Natural killer cell treated with Interleukin-12 subunit alpha and Interleukin-12 subunit beta and Interleukin-15 and Interleukin-18, amount 100 ng/mL, for 72 hours (primary cell): ENCODE measurements at places on chromosomes 2 and 18. TPM values are rescaled to one million over a fixed set of nuclear protein-coding genes. Genes with fewer than 3 reads are reported as not detected.

DNA sequence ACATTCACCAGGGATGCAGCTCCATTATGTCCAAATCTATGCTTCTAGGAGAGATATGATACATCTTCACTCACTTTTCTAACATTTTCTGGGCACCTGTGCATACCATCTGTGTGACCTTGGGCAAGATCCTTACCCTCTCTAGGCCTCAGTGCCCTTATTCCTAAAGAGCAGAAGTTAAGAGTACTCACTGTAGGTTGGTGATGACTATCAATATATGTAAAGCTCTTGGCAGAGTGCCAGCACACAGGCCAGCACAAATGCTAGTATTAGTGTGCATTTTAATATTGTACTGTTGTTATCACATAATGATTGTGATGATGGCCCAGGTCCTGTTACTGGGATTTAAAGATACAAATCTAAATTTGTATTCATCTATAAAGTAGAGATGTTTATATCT is 199.2 kb downstream of the RAD51AP2 start:
- H3K27me3 ChIP-seq, result no peaks in the 10 kb centered on the region
- H3K4me3 ChIP-seq, result no peak overlapping the region
- no peak for DNase-seq
- no peaks in the 10 kb centered on the region for H3K4me1 ChIP-seq
- no peak overlapping the region for H3K27ac ChIP-seq

DNA sequence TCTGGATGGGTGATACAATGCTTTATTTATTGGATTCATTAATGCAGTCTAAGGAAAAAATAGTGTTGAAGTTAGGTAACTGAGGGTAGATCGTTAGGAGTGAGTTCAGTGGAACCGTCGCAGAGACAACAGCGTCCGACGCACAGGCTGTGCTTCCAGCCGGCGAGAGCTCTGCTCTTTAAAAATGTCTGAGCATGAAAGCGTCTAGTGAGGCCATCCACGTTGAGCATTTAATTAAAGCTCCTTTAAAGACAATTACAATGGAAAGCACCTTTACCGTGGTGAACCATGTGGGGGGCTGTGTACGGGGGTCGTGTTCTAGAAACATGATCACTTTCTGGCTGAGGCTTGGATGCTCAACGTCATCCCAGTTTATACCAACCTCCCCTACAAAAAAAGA is 822.7 kb downstream of the GALR1 start:
- H3K4me3 ChIP-seq, result no peak overlapping the region
- H3K27ac ChIP-seq, result no peak overlapping the region
- H3K27me3 ChIP-seq, result peaks cover 12% of the 10 kb centered on the region
- no peak for DNase-seq
- no peaks in the 10 kb centered on the region for H3K36me3 ChIP-seq

- no peaks in the 10 kb centered on the region for H3K36me3 ChIP-seq
- H3K27me3 ChIP-seq, result peaks cover 6% of the 10 kb centered on the region
- H3K4me3 ChIP-seq, result no peak overlapping the region
- H3K4me1 ChIP-seq, result no peaks in the 10 kb centered on the region
Measured at GRCh38 chr2:234650911-234651310, 154.0 kb upstream of the ARL4C start.

GRCh38 chr2:9594366-9595054 is 36.3 kb downstream of the YWHAQ start:
- peaks cover 24% of the 10 kb centered on the region for H3K36me3 ChIP-seq
- peak overlapping the region; percentile 32 for H3K4me3 ChIP-seq
- peak overlapping the region; percentile 86 for H3K27ac ChIP-seq
- peaks cover 67% of the 10 kb centered on the region for H3K4me1 ChIP-seq
- DNase-seq, result no peak

- no peak for DNase-seq
- no peaks in the 10 kb centered on the region for H3K4me1 ChIP-seq
- no peak overlapping the region for H3K27ac ChIP-seq
Measured at GRCh38 chr2:155157065-155157464, 458.6 kb downstream of the KCNJ3 start.

GRCh38 chr18:45266023-45266422 is 349.3 kb upstream of the SLC14A2 start:
- H3K36me3 ChIP-seq, result no peaks in the 10 kb centered on the region
- H3K27me3 ChIP-seq, result peaks cover 22% of the 10 kb centered on the region
- H3K27ac ChIP-seq, result no peak overlapping the region
- DNase-seq, result no peak
- no peak overlapping the region for H3K4me3 ChIP-seq

DNA sequence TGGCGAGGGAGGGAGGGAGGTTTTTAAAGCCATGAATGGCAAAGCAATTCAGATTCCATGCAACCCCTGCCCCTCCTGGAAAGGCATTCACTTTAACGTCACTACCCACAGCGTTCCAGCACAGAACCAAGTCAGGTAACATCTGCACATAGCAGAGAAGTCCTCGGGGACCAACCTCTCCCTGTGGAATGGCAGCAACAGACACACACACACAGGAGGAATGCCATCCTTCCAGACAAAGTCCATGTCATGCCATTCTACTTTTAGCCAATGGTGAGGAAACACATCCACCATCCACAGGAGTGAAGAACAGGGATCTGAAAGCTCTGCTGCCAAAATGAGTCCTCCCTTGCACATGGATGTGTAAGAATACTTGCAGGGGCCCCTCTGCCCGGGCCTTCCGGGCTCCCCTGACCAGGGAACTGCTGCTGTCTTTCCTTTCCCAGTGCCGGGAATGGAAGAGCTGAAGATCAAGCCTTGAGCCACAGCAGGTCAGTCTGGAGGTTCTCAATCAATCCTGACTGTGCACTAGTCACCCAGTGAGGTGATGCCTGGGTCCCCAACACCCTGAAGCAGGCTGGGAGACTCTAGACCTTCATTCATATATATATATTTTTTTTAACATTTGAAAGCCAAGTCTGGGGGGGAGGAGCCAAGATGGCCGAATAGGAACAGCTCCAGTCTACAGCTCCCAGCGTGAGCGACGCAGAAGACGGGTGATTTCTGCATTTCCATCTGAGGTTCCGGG is 63.7 kb downstream of the UXS1 start:
- no peak overlapping the region for H3K4me3 ChIP-seq
- H3K27me3 ChIP-seq, result no peaks in the 10 kb centered on the region
- no peak for DNase-seq

- H3K27ac ChIP-seq, result no peak overlapping the region
- H3K36me3 ChIP-seq, result no peaks in the 10 kb centered on the region
- no peaks in the 10 kb centered on the region for H3K4me1 ChIP-seq
- no peak overlapping the region for H3K4me3 ChIP-seq
- DNase-seq, result no peak
Measured at GRCh38 chr18:64734063-64734462, 585.2 kb upstream of the LINC00305 start.

DNA sequence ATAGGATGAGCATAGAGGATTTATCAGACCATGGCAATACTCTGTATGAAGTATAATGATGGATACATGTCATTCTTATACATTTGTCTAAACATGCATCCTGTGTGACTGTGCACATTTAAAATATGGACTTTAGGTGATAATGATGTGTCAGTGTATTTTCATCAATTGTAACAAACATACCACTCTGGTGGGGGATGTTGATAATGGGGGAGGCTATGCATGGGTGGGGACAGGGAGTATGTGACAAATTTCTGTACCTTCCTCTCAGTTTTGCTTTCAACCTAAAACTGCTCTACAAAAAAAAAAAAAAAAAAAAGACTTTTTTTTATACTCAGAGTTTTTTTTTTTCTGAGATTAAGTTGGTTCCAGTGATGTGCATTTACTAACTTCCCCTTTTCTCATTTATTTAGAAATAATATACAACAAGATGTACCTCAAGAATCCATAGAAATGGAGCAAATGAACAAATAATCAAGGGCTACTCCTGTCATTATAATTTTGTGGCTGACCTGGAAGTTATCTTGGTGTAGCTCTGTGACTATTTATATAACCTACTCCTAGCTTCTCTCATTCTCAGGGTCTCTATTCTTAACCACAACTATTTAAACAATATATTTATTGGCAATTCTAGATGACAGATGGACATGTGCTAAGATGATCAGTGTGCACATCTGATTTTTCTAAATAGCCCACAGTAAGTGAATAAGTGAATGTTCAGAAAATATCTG is 108.9 kb upstream of the ITGA4 start:
- H3K27ac ChIP-seq, result no peak overlapping the region
- peaks cover 16% of the 10 kb centered on the region for H3K4me1 ChIP-seq
- no peak overlapping the region for H3K4me3 ChIP-seq

DNA sequence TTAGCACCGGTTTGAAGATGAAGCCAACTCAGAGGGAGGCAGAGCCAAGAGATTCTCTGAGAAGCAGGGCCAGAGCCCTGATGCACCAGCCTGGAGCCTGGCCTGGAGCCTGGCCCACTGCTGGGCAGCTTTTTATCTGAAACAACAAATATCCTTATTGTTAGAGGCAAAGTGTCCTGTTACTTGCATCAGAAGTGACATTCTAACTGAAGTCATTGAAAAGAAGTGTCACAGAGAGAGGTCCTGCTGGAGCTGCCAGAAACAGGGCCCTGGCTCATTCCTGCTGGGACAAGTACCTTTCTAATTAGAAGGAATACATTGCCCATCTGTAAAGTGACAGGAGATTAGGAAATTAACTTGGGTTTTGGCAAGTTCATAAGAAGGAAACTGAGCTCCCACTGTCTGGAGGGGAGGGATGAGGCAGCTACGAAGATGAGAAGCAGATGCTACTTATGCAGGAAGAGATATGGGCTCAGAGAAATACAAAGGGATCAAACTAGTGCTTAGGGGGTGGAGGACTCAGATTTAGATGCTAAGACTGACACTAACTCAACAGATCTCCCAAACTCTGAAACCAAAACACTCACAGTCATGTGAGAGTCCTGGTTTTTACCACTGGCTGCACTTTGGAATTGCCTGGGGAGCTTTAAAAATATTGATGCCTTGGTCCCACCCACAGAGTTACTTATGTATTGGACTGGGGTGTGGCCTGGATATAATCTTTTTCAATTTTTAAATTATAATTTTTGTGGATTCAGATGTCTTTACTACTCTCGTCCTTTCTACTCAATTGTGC is 11.0 kb upstream of the HK2 start:
- peaks cover 17% of the 10 kb centered on the region for H3K27me3 ChIP-seq
- no peak overlapping the region for H3K27ac ChIP-seq
- no peaks in the 10 kb centered on the region for H3K36me3 ChIP-seq
- H3K4me3 ChIP-seq, result no peak overlapping the region
- no peak for DNase-seq

DNA sequence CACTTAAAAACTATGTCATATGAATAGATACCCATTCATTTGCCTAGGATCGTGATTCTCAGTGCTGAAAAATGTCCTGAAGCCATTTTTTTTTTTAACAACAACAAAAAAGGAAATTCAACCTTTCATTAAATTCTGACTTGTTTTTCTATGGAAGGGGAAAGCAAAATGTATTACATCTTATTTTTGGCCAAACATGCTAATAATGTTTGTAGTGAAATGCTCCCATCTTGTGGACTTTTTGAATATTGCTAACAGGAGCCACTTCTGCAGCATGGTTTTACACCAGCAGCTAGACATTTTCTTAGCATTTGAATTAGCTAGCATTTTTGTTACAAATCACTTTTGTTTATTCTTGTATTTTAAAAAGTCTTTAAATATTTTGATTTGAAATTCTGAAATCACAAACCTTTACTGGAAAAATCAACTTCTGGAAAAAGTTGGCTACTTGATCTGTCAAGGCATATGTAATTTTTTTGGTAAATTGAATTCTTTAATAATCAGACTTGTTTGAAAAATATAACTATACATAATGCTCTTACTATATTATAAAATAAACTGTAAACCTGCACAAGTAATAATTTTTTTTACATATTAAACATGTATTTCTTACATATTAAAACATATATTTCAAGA is 75.8 kb downstream of the KIDINS220 start:
- H3K27ac ChIP-seq, result no peak overlapping the region
- H3K27me3 ChIP-seq, result no peaks in the 10 kb centered on the region

DNA sequence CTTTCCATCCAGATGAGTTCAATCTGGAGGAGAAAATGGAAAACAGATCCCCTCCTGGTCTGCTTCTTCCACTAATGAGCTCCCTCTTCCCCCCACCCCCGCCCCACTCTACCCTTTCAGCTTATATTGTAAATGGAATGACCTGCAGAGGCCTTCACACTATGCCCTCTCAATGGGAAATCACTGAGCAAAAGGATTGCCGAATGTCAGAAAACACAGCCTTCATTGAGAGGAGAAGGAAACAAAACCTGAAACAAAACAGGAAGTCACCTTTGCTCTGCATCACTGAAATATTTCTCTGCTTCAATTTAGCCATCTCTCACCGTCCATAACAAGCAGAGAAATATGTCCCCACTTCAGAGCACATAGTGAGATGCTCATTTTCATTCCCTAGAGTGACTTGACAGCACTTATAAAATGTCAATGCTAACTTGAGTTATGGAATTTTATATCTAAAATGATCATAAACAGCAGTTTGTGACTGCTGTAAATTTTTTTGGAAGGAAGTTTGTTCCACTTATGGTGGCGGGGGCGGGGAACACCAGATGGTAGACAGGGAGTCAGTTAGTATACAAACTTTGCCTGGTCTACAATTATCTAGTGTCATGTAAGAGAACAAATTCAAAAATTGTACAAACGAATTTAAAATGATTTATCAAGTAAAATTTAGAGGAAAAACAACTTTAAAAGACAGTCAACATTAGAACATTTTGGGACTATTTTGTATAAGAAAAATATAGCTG is 1.8 kb upstream of the FRZB start:
- H3K4me3 ChIP-seq, result no peak overlapping the region
- H3K27ac ChIP-seq, result no peak overlapping the region
- DNase-seq, result no peak
- H3K27me3 ChIP-seq, result peaks cover 27% of the 10 kb centered on the region

DNA sequence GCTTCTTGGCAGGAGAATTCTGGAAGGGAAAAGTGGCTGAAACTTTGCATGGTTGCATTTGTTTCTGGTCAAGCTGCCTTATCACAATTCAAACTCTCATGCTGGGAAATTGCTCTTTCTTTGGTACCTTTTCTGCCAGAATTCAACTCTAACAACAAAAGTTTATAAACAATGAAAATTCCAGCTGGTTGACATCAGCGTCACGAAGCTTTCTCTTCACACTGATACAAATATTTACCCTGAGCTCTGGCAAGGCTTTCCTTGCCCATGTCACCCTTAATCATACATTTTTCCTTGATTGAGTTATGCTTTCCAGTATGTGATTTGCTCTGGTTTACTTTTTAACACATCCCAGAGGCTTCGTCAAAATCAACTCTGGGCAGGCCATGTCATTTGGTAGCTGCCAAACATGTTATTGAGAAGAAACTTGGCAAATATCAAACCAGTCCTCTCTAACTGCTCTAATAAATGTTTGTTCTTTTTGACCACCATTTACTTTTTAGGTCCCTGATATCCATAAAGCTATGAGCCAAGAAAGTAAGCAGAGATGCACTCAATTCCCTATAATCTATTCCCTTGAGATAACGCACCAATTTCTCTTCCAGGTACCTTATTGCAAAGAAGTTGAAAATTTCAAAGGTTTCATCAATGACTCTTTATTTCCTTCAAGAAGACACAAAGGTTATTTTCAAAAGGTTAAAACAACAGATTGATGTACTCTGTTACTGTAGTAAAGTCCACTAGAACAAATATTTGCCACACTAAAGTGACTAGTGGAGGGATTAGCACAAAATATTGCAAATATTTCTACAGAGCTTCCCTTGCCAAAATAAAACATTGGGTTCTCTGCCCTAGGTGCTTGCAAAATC is 1241.1 kb upstream of the ZEB2 start:
- DNase-seq, result no peak
- H3K4me3 ChIP-seq, result no peak overlapping the region
- H3K27ac ChIP-seq, result no peak overlapping the region
- no peaks in the 10 kb centered on the region for H3K4me1 ChIP-seq
- no peaks in the 10 kb centered on the region for H3K36me3 ChIP-seq

- H3K4me1 ChIP-seq, result no peaks in the 10 kb centered on the region
- no peak overlapping the region for H3K27ac ChIP-seq
- no peaks in the 10 kb centered on the region for H3K27me3 ChIP-seq
Measured at GRCh38 chr2:71714601-71715240, 261.4 kb downstream of the DYSF start.

Gene DNMT3A
- 8.9 TPM for total RNA-seq

Gene MAPK4
- total RNA-seq, result not detected

Gene CYP27C1
- not detected for total RNA-seq
